ENCODE measurements at places on chromosomes 7 and 10.

DNA sequence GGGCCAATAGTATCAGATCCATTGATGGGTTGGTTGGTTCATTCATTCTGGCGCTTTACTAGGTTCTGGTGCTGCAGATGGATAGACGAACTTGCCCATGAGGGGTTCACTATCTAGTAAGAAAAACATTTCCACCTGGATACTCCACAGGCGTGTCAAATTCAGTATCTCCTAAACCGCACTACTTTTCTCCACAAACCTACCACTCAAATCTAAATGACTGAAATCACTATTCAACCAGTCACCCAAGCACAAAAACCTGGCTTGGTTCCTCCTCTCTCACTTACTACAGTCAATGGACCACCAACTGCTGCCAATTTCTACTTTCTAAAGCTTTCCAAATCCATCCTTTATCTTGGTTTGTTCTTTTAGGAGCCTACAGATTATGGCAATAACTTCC is 572 bp downstream of the AGK start:
- no peak for DNase-seq

DNA sequence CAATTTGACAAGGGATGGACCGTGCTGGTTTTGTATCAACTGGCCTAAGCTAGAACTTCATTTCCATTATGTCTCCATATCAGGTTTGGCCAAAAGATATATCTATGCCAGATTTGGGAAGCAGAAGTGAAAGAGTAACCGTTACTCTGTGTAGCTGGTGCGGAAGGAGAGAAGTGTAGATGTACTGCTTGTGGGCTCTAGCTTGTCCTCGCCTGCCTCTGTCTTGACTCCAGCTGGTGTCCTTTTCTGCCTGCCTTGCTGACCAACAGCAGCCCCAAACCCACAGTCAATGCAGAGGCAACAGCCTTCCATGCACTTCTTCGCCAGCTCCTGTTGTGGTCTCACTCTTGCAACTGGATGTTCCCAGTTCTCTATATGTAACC is 128.5 kb downstream of the KIF20B start:
- DNase-seq, result no peak

GRCh38 chr10:77926566-77927401 is at the start of gene DLG5:
DLG5 (minus strand) TSS chr10:77926755; CDS start chr10:77926520, 235 bp downstream.
- DNase-seq, result no peak

DNA sequence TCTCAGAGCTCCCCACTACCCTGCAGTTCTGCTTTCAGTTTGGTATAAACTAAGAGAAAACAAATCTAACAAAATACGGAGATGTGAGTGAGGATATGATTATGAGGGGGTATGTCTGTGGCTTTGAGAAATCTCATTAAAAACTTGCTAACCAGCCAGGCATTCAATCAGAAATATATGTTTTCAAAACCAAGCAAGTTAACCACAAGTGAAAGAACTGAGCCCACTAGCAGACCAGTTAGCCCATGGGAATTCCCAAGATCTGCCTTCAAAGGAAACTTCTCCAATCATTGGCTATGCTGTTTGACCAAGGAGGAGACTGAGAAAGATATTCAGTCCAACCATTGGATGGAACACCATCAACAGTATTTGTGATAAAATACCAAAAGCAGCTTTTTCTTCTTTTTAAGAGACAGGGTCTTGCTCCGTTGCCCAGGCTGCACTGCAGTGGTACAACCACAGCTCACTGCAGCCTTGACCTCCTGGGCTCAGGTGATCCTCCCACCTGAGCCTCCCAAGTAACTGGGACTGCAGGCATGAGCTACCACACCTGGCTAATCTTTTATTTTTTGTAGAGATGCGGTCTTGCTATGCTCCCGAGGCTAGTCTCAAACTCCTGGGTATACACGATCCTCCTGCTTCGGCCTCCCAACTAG is 41.2 kb downstream of the FGFR2 start:
- no peak for DNase-seq

DNA sequence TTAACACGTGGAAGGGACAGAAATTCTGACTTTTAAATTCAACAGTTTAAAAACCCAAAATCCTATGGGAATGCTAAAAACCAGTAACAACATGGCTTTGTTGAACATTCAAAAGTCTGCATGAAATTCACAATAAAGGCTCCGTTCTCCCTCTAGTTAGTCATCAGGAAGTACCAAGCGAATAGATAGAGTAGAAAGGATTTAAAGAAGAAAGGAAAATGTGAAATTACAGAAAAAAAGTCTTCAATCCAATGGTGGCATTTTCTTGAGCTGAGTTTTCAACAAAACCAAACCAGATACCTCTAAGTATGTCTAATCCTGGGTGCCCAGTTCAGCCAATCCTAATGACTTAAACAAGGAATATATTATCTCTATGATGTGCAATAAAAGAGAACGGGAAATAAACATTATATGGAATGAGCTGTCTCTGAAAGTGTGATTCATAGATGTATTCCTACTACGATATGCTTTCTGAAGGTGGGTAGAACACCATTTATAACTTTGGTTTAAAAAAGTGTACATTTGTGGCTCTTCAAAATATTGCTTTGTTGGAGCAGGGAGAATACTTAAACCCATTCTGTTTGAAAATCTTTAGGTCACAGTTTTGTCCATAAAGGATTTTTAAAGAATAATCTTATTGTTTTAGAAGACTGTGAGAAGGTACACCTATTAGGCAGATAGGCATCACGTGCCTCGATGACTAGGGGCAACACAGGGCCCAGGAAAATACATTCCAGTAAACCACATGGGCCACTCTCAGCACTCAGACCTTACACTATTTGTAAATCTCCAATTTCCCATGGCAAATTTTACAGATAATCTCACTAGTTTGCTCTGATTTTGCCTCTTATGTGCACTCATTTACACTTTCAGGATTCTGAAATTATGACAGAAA is 87.7 kb downstream of the CUBN start:
- DNase-seq, result no peak

Measured in Panc1 (cell line).